Ammon's horn (tissue), 1 donor: ENCODE measurements at places on chromosomes 3 and 15.
A peak's percentile ranks its signal among the peaks of the same experiment; 100 is the strongest.

DNA sequence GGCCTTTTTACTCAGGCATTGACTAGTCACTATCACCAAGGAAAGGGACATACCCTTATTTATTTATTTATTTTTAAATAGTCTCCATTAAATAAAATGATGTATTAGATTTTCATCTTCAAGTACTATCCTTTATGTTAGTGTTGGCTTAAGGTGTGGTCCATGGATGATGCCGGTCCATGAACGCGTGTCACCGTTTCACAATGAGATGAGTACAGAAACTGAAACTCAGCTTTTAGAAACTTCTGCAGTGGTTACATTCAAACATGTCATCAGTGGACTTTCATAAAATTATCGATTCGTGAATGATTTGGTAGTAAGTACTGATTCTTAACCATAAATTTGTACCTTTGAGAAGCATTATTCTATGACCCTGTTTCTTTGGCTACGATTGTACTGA, 166.6 kb downstream of the SATB1 start:
- DNase-seq = no peak

- DNase-seq = peak; percentile 89
Measured at GRCh38 chr3:50121072-50122032, 32.6 kb downstream of the RBM5 start.

GRCh38 chr15:71575474-71576045, 234.8 kb upstream of the NR2E3 start:
- DNase-seq = no peak

- DNase-seq = no peak
Measured at GRCh38 chr15:98842192-98842972, 165.2 kb downstream of the PGPEP1L start.

- no peak for DNase-seq
Measured at GRCh38 chr15:82030176-82030575, 15.6 kb downstream of the MEX3B start.

GRCh38 chr15:99450896-99451358, 114.9 kb upstream of the MEF2A start:
- DNase-seq = peak; percentile 70

DNA sequence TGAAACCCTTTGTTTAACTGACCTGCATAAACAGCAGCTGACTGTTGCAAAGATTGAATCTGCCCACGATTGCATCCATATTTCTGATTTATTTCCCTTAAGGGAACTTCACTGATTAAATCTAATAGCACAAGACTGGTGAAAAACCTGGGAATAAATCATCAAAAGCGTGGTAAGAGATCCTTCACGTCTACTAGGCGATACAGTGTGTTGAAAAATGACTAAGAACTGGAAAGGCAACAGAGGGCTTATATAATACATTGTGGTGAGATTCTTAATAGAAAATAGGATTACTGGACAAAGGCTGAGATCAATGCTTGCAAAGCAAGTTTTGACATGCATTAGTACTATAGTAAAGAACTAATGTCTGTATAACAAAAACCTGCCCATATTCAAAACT, 49.0 kb downstream of the POLQ start:
- no peak for DNase-seq

DNA sequence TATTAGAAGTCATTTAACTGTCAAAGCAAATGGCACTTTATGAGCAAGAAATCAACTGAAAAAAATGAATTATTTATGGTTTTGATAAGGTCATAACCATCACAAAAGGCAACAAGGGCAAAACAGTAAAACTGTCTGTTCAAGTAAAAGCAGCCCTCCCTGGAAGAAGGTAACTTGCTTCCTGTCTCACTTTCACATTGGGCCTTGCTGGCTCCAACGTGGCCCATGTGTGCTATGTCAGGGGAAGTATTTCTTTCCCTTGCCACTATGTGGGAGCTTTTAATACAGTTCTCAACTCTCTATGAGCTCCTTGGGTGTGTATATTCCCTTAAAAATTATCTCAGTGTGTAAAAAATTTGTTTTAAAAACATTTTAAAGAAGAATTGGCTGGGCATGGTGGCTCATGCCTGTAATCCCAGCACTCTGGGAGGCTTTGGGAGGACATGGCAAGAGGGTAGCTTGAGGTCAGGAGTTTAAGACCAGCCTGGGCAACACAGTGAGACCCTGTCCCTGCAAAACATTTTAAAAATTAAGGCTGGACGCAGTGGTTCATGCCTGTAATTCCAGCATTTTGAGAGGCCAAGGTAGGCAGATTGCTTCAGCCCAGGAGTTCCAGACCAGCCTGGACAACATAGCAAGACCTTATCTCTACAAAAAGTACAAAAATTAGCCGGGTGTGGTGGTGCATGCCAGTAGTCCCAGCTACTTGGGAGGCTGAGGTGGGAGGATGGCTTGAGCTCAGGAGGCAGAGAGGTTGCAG, 45.2 kb upstream of the TJP1 start:
- DNase-seq = no peak

GRCh38 chr15:101499863-101500713, 10.6 kb upstream of the PCSK6 start:
- peak; percentile 58 for DNase-seq

DNA sequence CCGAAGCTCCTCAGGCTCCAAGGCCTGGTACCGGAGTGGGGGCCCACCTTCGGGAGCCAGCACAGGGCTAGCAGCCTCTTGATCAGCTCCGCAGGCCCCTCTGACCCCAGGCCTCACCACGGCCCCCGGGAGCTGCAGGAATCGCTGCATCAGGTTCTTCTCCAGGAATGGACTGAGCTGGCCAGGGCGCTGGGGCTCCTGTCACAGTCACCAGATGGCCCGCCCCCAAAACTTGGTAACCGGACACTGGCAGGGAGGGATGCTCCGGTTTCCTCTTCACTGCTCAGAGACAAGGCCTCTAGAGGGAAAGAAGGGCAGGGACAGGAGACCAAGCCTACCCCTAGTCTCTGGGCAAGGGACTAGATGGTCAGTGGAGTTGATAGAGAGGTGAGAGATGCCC, 9.9 kb downstream of the AP3B2 start:
- DNase-seq = no peak

GRCh38 chr15:42741710-42742109, 4.8 kb upstream of the CDAN1 start:
- DNase-seq = no peak

GRCh38 chr3:120396469-120396868, 47.3 kb upstream of the LRRC58 start:
- DNase-seq = no peak

GRCh38 chr3:131193641-131194238, 167.1 kb downstream of the NEK11 start:
- DNase-seq = no peak

- DNase-seq = no peak
Measured at GRCh38 chr3:26118165-26118564, 328.3 kb downstream of the OXSM start.

DNA sequence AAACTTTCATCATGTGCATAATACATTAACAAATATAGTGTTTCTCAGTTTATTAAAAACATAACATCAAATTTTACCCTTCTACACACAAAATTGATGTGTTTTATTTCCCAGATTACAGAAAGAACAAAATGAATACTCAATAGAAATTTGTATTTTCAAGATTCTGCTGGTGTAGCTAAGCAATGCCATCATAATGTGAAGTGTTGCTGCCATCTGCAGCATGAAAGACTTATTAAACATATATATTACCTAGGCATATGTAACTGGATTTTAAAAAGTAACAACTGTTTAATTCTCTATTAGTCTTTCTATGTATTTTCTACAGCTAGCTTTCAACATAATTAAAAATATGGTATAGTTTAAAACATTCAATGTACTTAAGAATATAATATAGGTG, 27.5 kb downstream of the PLSCR5 start:
- peak; percentile 58 for DNase-seq

GRCh38 chr15:97052513-97052912, 722.0 kb downstream of the NR2F2 start:
- no peak for DNase-seq

DNA sequence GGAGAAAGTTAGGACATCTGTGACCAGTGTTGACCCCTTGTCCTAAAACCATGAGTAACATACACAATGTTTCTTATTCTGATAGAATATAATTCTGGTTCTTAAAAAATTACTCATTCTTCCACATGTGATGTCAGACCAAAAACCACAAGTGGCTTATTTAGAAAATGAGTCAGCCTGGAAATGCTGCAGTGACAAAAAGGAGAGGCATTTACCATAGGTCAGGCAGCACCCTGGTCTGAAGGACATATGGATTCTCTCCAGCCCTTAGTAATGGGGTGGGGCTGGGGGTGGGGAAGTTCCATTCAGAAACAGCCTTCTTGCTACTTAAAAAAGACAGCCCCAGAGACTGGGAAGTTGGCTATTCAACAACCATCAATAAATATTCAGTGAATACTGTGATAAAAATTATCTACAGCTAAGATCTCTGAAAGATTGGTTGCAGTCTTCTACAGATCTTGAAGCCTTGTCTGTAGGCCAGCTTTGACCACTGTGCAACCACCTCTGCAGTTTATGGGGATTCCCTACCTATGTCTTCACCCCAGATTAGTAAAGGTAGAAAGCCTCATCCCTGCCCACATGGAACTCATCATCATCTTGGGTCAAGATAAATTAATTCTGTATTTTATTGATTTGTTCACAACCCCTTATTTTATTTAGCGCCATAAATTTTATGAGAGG, 34.9 kb upstream of the TIMP4 start:
- DNase-seq = no peak

DNA sequence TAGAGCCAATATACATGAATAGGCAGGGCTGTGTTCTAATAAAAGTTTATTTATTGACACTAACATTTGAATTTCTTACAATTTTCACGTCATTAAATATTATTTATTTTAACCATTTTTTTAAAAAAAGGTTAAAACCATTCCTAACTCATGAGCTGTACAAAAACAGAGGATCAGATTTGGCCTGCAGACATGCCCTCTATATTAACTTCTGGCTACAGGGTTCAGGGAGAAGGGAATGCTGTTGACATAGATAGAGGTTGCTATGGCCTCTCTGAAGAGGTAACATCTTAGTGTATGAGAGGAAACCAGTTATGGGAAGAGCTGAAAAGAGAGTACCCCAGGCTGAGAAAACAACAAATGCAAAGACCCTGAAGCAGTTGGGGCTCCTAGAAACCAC, 19.1 kb upstream of the RAP2B start:
- DNase-seq = no peak

- no peak for DNase-seq
Measured at GRCh38 chr3:38653685-38654537, 4.4 kb upstream of the SCN5A start.

DNA sequence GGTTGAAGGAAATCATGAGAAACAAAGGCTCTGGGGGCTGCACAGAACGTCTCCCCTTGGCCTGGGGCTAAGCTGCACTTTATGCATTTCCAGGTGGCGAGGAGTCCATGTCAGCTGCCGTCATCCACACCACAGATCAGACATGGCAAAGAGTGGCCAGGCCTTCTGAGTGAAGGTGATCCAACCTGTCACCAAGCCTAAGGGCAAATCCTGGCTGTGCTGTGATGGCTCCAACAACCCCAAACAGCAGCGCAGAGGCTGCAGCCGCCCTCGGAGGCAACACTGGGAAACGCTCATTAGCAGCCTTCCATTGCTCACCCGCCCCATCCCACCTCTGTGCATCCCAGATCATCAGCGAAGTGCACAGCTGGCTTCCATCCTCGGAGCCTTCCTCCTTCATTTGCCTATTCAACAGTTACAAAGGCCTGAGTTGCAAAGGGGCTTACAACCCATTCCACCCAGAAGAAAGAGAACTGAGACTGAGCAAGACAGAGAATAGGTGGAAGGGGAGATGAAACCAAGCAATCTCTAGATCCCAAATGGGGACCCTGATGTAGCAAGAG, 55.7 kb downstream of the SRGAP3 start:
- no peak for DNase-seq

DNA sequence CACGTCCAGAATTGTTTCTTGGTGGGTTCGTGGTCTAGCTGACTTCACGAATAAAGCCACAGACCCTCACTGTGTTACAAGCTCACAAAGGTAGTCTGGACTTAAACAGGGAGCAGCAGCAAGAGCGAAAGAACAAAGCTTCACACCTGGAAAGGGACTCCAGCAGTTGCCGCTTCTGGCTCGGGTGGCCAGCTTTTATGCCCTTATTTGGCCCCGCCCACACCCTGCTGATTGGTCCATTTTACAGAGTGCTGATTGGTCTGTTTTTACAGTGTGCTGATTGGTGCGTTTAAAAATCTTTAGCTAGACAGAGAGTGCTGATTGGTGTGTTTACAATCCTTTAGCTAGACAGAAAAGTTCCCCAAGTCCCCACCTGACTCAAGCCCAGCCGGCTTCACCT, 194.2 kb upstream of the NDN start:
- no peak for DNase-seq

DNA sequence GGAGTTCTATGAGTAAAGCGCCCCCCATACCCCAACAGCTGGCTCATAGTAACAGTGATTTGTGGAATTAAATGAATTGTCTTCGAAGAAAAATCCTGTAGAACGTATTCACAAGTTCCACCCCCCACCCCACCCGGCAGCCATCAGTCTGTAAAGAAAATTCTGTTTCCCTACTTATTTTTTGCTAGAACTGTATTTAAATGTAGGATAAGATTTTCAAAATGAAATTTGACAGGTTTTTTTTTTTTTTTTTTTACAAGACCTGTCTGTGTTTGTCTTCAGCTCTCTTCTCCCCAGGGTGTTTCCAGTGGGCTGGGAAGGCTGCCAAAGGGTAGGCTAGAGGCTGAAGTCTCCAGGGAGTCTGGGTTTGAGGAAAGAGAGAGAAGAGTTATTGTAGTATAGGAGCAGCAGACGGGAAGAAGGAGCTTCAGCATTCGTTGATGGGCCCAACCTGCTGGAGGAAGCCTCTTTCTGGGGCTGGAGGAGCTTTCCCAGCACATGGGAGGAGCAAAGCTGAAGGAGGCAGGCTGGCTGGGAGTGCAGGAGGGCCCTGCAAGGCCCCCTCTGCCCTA, 130.6 kb upstream of the SEMA6D start:
- DNase-seq = no peak

DNA sequence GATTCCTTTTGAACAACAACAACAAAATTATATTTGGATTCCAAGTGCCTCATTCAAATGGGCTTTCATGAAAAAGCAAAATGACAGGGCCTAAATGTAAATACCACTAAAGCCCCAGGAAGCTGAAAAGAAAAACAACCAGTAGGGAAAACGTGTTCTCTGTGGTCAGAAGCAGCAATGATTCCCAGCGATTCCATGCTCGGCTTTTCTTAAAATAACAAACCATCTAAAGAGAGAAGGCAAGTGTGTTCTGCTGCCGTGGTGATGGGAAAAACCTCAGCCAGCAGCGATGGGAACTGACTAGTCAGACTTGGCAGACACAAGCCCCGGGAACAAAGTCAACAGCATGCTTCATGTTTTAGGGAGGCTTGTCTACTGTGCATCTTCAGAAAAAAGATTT, 153.6 kb downstream of the TNIK start:
- DNase-seq = peak; percentile 91
